ENCODE measurements at places on chromosomes 1 and 21.

- DNase-seq = no peak
These were observed 44.6 kb downstream of the ATP1A1 start for GRCh38 chr1:116417678-116418077.

- DNase-seq = peak; percentile 9
These were observed 470 bp upstream of the RTCA start for GRCh38 chr1:100265562-100265930.

GRCh38 chr1:151130987-151131586 lies 15.3 kb downstream of the SEMA6C start:
- DNase-seq = no peak

- no peak for DNase-seq
These were observed 32.6 kb upstream of the DENND1B start for GRCh38 chr1:197807739-197808453.

DNA sequence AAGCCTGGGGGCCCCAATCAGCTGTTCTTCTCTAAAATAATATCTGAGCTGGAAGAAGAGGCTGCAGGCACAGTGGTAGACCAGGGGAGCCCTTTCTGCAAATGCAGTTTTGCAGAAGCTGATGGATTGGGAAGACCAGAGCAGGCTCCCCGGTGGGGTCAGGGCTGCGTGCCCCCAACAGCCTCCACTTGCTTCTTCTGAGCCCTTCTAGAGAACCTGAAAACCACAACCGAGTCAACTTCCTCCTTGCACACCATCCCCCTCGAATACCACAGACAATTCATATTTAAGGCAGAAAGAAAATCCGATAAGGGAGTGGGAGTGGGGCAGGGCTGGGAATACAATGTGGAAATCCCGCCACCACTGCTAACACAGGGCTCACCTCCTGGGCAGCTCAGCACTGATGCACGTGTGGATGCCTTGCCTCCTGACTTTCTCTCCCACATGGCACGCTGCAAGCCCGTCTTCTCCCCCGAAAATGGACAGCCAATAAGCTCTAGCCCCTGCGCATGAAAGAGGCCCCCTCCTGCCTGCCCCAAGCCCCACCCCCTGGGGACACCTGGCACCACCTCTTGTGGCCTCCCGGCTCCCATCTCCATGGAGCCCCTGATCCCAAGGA lies 25.4 kb upstream of the ALDH4A1 start:
- DNase-seq = no peak

DNA sequence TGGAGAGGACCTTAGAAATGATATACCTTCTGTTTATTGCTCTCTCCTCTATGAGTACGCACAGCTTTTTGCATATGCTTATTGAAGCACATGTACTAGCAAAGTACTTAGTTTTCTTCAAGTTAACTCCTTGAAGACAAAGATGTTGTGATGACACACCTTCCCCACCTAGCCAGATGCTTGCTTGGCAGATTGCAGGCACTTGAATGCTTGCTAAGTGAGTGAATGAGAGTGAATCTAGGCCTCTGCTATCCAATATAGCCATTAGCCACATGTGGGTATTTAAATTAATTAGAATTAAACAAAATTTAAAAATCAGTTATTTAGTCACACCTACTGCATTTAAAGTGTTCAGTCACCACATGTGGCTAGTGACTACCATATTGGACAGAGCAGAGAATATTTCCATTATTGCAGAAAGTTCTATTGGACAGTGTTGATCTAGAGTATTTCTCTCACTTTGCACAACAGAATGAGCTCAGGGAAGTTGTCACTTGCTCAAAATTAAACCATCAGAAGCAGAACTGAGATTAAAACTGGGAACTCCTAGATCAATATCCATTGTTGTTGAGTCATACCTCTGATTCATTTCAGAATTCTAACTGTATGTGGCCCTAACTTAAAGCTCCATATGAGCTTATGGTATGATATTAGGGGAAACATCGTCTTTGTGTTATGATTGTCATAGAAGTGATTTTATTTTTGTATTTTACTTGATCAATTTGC lies 8.6 kb upstream of the EEIG2 start:
- DNase-seq = no peak
